ENCODE measurements at places on chromosomes 12 and 14.

DNA sequence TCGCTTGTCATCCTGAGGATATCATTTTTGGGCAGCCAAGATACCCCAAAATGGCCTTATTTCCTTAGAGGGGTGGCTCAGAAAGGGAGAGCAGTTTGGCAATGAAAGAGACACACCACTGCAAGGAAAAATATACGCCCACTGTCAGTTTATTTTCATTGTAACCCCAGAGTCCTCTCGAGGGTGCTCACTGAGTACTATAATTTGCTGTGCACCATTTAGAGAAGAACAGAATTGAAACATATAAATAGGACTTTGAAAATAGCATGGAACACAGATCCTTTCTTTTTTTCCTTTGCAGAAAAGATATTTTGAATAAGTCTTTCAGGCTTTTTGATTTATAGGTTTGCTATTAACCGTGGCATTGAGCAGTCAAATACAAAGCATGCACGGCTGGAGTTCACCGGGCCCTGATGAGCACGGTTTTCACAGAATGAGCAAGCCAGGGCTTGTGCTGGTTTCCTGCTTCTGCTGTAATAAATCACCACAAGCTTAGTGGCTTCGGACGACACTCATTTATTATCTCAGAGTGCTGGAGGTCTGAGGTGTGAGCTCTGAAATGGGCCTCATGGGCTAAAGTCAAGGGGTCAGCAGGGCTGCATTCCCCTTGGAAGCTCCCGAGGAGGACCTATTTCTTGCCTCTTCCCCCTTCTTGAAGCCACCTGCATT, 152.3 kb downstream of the ZNF664 start:
- DNase-seq, result no peak

DNA sequence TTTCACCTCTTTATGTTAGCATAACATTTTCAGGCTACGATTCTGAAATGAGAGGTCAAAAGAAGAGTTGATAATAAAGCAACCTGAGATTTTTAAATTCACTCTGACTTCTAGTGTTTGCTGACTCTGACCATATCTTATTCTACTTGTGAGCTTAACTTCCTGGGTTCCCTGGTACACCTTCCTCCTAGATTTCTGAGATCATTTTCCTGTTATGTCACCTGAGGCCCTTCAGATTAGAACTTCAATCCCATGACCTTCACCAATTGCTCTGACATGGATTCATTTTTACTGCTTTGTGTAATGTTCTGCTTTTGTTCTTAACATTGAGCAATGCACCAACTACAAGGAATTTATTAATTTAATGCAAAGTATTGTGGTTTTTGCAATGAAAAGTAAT, 542.9 kb upstream of the FLRT2 start:
- no peak for DNase-seq

DNA sequence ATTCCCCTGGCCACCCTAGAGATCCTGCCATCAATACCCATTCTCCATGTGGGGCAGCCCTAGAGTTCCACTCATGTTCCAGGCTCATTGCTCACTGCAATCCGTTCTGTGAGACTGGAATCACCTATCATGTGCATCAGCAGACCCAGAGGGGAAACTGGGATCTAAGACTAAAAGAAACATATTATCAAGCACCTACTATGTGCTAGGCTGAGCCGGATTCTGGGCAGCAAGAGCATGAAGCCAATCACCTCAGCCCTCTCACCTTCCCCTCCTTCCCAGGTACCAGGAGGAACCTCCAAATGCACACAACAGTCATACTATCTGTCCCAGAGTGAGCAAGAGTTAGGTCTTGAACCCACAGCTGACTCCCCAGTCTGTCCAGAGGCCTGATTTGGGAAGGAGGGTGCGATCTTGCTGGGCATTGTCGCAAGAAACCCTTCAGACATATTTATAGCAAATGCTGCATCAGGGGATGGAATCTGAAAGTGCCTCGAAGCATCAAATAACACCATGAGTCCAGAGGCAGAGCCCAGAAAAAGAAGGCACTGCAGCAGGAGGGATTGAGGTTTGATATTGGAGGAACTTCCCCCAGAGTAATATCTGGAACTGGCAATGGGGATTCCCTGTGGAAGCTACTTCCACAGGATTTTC, 6.7 kb upstream of the CACNB3 start:
- no peak for DNase-seq

- DNase-seq, result no peak
Measured at GRCh38 chr12:3991798-3992580, 118.8 kb upstream of the PARP11 start.

GRCh38 chr12:103654816-103655215, 67.7 kb downstream of the STAB2 start:
- no peak for DNase-seq

GRCh38 chr14:88879022-88879421, 54.6 kb downstream of the TTC8 start:
- no peak for DNase-seq

GRCh38 chr14:85554106-85554505, 24.2 kb downstream of the FLRT2 start:
- DNase-seq, result no peak

DNA sequence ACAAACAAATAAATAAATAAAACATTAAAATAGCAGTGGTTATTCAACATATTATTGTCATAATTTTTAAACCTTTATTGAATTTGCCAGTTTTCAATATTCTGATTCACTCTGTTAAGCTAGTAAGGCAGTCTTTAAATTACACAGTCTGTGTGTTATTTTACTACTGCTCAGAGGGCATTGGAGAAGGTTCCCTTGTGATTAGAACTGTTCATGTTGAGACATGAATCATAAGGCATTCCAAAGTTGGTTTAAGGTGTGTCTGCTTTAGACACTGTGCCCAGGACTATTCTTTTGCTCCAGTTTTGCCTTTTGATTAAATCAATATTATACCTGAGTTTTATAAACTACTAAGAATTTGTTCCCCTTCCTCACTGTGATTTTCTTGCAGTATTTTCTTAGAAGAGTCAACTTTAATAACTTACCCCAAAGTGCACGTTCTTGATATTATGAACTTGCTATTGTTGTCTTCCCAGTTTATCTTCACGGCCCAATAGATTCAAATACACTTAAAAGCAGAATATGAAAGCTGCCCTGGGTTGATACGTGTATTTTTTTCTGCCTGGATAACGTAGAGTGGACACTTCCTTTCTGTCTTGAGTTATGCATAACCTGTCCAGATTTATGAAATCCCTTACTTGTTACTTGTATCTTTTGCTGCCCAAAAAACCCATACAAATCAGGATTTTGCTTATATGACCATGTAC, 105.3 kb upstream of the BCAT1 start:
- DNase-seq, result no peak

GRCh38 chr14:68479247-68479646, 313.6 kb downstream of the ZFP36L1 start:
- DNase-seq, result no peak
